ENCODE measurements at places on chromosomes 7 and 10.

DNA sequence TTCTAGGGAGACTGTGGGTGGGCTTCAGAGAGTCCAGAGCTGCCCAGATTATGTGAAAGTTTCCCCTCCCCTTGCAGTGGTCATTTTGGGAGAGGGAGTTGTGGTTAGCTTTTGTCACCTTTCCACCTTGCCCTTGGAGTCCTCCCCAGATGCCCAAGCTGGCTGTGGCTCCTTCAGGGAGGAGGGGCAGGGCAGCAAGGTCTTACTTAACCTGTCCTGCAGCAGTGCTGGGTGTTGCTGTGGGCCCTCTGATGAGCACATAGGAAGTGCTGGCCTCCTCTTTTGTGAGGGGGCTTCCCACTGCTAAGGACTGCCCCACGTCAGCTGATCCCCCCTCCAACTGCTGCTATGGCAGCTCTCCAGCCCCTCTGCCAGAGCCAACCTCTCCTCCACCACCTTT, 17.6 kb upstream of the AQP1 start:
- no peak for DNase-seq

- DNase-seq = no peak
Measured at GRCh38 chr7:113918946-113919345, at the start of gene PPP1R3A. Gene PPP1R3A, minus strand, starts transcription at chr7:113919009. Its CDS starts 13 bp downstream, at chr7:113918996.

- DNase-seq = no peak
Measured at GRCh38 chr7:17588730-17589129, 290.3 kb downstream of the AHR start.

GRCh38 chr7:158286210-158286609, 301.4 kb downstream of the PTPRN2 start:
- no peak for DNase-seq

- DNase-seq = no peak
Measured at GRCh38 chr10:101619983-101620382, 31.9 kb downstream of the DPCD start.

DNA sequence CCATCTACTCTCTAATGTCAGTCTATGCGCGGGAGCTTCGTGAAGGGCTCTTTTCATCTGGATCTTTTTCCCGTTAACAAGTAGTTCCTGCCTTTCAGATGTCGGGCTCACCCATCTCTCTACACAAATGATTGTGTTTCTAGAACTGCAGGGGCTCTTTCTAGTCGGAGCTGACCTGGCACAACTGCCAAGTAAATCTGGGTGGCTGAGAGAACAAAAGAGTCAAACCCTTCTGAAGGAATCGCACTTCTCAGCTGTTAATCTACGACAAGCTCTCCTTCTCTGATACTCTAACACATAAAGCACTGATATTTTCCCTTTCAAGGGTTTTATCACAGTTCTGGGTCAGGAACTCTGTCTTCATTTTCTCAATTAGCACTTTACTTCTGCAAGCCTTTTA, 144.7 kb downstream of the NRP1 start:
- no peak for DNase-seq

- DNase-seq = no peak
Measured at GRCh38 chr10:33137356-33138005, 179.5 kb upstream of the ITGB1 start.

- DNase-seq = no peak
Measured at GRCh38 chr10:84289521-84290200, 38.7 kb upstream of the CCSER2 start.
